ENCODE measurements at places on chromosomes 5 and 9.

- no peaks in the 10 kb centered on the region for H3K4me1 ChIP-seq
- no peaks in the 10 kb centered on the region for H3K36me3 ChIP-seq
- DNase-seq, result no peak
- H3K27ac ChIP-seq, result no peak overlapping the region
- H3K4me3 ChIP-seq, result no peak overlapping the region
- no peaks in the 10 kb centered on the region for H3K27me3 ChIP-seq
Measured at GRCh38 chr5:160382346-160382745, 11.9 kb upstream of the C1QTNF2 start.

DNA sequence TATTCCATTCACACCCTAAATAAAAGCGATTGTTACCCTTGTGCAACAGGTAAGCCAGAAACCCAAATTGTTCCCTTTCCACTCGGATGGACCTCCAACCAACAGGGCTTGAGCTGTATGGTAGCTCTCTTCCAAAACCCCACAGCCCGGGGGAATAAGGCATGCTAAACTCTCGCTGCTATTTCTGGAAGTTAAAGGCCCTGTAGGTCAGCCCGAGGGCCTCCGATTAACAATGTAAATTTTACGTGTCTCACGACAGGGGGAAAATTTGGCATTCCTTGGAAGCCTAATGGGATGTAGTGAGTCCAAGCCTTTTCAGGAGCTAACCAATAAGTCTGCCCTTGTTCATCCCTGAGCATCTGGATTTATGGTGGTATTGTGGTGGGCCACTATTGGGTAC is 26.0 kb downstream of the CNOT8 start:
- peaks cover 35% of the 10 kb centered on the region for H3K36me3 ChIP-seq
- DNase-seq, result no peak
- H3K4me3 ChIP-seq, result no peak overlapping the region
- H3K4me1 ChIP-seq, result no peaks in the 10 kb centered on the region

DNA sequence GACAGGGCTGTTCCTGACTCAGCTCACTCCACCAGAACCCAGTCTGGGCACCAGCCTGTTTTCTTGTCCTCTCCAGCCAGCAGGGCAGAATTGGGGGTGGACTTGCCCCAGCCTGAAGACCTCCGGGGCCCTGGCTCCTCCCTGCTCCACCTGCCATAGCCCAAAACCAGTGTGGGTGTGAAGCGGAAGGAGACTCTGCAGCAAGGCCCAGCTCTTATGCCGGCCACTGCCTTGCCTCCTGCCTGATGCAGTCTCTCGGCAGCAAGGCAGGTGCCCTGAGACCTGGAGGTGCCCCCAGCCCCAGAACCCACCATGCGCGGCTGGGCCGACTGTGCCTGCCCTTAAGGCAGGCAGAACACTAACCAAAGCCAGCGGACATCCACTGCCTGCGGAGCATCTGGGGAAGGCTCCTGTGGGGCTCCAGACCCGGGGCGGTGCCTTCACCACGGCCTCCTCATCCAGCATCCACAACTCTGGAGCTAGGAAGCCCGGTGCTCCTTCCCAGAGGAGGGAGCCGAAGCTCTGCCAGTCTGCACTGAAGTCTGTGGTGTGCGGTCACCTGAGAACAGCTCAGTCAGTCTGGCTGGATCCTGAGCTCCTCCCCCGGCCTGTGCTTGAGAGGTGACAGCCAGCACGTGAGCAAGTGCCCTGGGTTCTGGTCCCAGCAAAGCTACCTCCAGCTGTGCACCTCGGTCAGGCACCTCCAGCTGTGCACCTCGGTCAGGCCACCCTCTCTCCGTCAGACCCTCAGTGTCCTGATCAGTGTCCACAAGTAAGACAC is 116.7 kb downstream of the ADAMTS2 start:
- H3K36me3 ChIP-seq, result no peaks in the 10 kb centered on the region
- no peak overlapping the region for H3K27ac ChIP-seq
- no peaks in the 10 kb centered on the region for H3K4me1 ChIP-seq
- no peak for DNase-seq
- no peaks in the 10 kb centered on the region for H3K27me3 ChIP-seq
- no peak overlapping the region for H3K4me3 ChIP-seq

DNA sequence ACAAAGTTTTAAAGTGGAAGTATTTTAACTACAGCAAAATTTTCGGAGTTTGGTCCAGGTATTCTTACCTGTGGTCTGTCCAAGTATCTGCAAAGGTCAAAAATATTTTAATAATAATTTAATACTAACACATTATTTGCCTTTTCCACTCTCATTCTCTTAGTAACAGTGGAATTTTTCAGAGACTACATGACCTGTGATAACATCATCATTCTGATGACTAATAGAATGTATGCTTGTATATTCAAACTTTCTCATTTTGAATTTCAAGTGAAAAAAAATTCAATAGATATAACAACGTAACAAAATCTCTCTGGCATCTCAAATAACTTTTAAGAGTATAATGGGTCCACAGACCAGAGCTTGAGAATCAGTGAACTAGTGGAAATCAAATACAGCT is 78.3 kb downstream of the FBXL17 start:
- no peaks in the 10 kb centered on the region for H3K36me3 ChIP-seq
- no peaks in the 10 kb centered on the region for H3K4me1 ChIP-seq
- H3K4me3 ChIP-seq, result no peak overlapping the region
- DNase-seq, result no peak
- H3K27ac ChIP-seq, result no peak overlapping the region

DNA sequence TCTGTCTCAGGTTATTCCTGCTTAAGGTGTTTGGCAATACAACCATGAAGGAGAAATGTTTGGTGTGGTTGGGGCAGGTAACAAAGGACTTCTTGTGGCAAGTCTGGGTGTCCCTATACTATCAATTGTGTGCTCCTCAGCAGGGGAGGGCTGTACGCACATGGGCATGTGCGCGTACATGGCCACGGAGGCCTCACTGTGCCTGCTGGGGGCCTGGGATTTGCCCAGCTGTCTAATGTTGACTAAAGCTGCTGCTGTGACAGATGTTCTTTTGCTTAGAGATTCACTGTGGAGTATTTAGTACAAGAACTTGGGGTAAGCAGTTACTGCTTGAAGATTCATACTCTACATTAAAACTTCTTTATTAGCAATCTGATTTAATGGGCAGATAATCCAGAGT is 97.5 kb downstream of the HSPA4 start:
- H3K4me3 ChIP-seq, result no peak overlapping the region
- DNase-seq, result no peak

GRCh38 chr5:157718519-157718918 is 12.7 kb upstream of the THG1L start:
- peak; percentile 74 for DNase-seq
- H3K27ac ChIP-seq, result no peak overlapping the region
- no peaks in the 10 kb centered on the region for H3K36me3 ChIP-seq
- H3K4me1 ChIP-seq, result peaks cover 19% of the 10 kb centered on the region

DNA sequence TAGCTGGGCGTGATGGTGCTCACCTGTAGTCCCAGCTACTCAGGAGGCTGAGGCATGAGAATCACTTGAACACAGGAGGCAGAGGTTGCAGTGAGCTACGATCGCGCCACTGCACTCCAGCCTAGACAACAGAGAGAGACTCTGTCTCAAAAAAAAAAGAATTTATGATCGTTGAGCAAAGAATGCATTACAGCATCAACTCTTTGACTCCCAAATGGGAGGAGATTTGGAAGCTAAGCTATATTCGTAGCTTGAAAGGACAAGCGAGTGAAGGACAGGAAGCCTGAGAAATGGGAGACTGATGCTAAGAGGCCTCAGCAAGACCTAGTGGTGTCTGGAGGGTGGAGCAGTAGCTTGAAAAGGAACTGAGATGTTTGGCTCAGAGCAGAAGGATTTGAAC is 10.3 kb upstream of the CCIN start:
- H3K27ac ChIP-seq, result no peak overlapping the region
- H3K4me1 ChIP-seq, result peaks cover 10% of the 10 kb centered on the region
- no peaks in the 10 kb centered on the region for H3K36me3 ChIP-seq
- H3K4me3 ChIP-seq, result no peak overlapping the region

GRCh38 chr9:4138180-4138579 is 161.7 kb downstream of the GLIS3 start:
- H3K4me3 ChIP-seq, result no peak overlapping the region
- H3K27ac ChIP-seq, result no peak overlapping the region
- DNase-seq, result no peak
- H3K36me3 ChIP-seq, result no peaks in the 10 kb centered on the region
- no peaks in the 10 kb centered on the region for H3K27me3 ChIP-seq

DNA sequence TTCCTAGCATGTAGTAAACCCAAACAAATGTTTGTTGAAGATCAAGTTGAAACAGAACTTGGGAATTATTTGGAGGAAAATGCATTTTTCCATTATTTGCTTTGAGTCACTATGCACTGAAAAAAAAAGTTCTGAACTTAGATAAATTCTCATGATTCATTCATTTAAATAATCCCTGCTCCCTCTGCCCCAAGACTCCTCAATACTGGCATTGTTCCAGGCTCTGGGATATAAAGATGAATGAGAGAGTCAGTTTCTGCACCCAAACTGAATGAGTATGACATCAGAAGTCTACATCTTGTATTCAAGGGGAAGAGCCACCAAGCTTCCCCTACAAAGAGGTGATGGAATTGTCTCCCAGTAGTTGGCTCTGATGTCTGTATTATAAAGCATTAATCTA is 123.9 kb downstream of the SEC61B start:
- no peak overlapping the region for H3K4me3 ChIP-seq
- H3K4me1 ChIP-seq, result no peaks in the 10 kb centered on the region
- no peaks in the 10 kb centered on the region for H3K36me3 ChIP-seq
- no peak overlapping the region for H3K27ac ChIP-seq

DNA sequence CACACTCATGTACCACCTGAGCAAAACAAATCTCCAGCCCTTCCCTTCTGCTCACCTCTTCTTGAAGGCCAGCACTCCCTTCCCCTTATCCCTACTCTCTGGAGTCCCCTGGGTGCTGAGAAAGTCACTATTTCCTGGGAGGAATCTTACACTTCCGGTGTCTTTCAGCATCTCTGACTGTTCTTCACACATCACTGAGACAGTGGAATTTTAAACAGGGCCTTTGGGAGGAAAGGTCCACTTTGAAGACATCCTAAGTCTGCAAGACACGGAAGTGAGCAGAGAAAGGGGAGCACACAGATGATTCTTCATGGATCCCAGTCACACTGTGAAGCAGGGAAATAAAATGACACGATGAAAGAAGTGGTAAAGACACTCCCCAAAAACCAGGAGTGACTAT is 25.6 kb downstream of the FRMD3 start:
- H3K27me3 ChIP-seq, result no peaks in the 10 kb centered on the region
- no peak overlapping the region for H3K27ac ChIP-seq
- H3K36me3 ChIP-seq, result no peaks in the 10 kb centered on the region
- DNase-seq, result no peak

GRCh38 chr9:99953861-99954507 is 47.5 kb downstream of the STX17 start:
- H3K4me1 ChIP-seq, result no peaks in the 10 kb centered on the region
- no peaks in the 10 kb centered on the region for H3K27me3 ChIP-seq
- peaks cover 8% of the 10 kb centered on the region for H3K36me3 ChIP-seq
- H3K27ac ChIP-seq, result no peak overlapping the region
- no peak for DNase-seq
- no peak overlapping the region for H3K4me3 ChIP-seq

- H3K27me3 ChIP-seq, result no peaks in the 10 kb centered on the region
- H3K27ac ChIP-seq, result no peak overlapping the region
- DNase-seq, result no peak
Measured at GRCh38 chr5:107464876-107465275, 205.9 kb downstream of the EFNA5 start.

DNA sequence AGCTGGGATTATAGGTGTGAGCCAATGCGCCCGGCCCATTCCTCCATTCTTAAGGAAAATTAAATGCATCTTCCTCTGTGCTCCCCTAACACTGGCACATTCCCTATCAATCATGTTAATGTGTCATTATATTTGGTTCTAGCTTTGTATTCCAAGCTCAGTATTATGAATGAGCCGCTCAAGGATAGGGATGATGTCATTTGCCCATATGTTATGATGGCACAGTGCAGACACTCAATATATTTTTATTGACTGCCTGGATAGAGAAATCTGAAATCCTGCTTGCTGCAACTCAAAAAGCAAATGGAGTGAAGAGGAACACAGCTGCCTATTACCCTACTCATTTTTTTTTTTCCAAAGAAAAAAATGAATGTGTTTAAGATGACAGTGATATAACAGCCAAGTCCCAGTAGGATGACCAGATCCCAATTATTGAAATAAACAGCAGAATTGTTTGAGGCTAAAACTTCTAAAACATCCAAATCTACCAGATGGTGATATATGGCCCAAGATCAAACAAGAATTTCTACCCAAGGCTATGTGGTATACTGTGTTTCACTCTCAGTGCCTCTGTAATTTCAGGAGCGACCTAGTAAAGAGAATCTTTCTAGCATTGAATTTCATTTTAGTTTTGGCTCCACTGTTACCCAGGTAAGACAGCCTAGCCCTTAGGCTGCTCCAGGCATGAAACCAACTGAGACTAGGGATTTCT is 16.3 kb downstream of the SUSD1 start:
- no peak overlapping the region for H3K27ac ChIP-seq
- no peaks in the 10 kb centered on the region for H3K27me3 ChIP-seq
- peaks cover 12% of the 10 kb centered on the region for H3K4me1 ChIP-seq
- H3K36me3 ChIP-seq, result no peaks in the 10 kb centered on the region
- no peak for DNase-seq
- no peak overlapping the region for H3K4me3 ChIP-seq
